KBM-7 (cell line): ENCODE measurements at places on chromosomes 1 and 21.

GRCh38 chr1:20899154-20899972, 112.3 kb upstream of the HP1BP3 start:
- no peak for DNase-seq

DNA sequence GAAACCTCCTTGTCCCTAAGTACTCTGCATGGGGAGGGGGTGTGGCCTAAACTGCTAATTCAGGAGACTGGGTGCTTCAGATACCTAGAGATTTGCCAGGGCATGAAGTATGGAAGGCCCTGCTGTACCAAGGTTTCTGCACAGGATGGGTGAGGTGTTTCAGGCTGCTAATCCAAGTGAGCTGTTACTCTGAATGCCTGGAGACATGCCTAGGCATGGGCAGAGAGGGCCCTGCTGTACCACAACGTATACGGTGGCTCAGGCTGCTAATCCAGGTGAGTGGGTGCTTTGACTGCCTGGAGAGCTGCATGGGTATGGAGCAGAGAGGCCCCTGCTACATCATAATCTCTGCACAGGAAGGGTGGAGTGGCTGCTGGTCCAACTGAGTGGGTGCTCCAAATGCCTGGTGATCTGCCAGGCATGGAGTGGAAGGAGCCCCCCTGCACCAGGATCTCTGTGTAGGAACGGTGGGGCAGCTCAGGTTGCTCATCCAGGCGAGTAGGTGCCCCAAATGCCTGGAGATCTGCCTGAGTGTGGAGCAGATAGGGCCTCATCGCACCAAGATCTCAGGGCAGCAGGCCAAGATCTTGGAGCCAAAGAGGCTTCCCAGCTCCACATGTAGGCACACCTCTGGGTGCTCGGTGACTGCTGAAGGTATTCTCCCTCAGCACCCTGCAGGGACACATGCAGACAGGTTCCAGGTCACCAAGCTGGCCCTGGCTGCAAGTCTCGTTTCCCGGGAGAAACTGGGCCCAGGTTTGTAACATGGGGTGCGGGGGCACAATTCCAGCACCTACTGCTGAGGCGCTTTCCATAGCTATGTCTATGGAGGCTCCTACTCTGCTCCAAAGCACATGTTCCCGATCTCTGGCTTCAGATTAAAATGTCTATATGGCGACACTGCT, 252.5 kb upstream of the PLXNA2 start:
- DNase-seq, result no peak

DNA sequence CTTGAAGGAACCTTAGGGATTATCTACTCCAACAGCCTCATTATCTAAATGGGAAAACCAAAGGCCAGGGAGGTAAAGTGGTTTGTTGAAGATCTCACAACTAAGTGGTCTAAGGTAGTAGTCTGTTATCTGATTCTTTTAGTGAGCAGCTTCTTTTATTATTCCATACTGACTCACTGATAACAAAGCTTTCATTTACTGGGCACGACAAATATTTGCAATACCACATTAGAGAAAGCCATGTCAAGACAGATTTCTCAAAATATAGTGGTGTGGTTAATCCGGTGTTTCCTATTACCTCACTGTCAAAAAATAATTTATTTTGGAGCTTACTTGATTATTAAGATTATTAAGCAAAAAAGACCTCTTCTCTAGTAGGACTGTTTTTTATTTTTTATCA, 369.1 kb downstream of the S1PR1 start:
- no peak for DNase-seq

DNA sequence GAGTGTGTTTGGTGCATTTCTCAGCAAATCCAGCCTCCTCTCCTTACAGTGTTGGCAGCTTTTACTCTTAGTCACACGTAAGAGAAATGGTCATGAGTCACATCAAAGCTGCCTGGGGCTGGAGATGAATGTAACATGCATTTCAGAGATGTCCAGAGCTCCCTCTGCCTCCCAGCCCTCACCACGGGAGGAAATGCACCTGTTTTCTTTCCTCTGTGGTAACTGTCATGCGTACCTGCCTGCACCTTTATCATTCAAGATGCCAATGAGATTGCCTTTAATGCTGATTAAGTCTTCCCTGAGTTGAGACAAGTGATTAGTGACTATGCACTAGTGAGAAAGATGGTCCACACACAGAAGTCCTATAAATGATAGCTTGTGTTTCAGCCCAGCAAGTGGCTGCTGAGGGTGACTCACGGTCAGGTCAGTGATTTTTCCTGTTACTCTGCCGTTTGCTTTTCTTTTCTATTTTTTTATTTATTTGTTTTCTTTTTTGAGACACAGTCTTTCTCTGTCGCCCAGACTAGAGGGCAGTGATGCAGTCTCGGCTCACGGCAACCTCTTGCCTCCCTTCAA, 277.3 kb upstream of the FMN2 start:
- no peak for DNase-seq

DNA sequence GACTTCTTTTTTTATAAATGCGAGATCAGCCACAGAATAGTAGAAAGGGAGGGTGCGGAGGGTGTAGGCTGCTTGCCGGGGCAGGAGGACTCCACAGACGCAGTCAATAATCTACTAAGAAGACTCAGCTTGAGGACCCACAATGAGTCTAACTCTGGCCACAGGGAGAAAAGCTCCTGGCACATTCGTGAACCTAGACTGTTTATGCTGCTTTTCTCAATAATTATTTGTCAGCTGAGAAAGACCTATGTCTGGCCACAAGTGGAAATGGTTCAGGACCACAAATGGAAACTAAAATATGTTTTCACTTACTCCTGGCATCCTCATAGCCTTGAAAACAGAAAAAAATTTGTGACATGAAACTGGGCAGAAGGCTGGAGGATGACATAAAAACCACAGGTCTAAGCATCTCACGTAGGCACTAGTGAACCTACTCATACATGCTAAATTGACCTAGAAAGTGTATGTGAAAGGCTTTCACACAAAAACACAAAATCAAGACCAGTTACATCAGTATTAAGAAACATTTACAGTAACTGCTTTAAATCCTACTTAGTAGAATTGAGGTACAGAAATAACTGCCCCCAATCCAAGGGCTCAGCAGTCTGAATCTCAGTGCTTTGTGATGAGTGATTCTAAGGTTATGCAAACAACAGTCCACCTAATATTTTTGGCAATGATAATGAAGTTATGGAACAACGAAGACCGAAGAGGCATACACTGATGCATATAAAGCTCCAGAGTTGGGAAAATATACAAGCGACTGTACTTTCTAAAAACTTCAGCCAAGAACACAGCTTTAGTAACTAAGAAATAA, 159.5 kb downstream of the SLC45A1 start:
- DNase-seq, result no peak

GRCh38 chr1:20423169-20423795, 62.7 kb downstream of the CAMK2N1 start:
- DNase-seq, result no peak

- DNase-seq, result no peak
Observed at GRCh38 chr1:98366343-98366742, 295.2 kb upstream of the SNX7 start.

DNA sequence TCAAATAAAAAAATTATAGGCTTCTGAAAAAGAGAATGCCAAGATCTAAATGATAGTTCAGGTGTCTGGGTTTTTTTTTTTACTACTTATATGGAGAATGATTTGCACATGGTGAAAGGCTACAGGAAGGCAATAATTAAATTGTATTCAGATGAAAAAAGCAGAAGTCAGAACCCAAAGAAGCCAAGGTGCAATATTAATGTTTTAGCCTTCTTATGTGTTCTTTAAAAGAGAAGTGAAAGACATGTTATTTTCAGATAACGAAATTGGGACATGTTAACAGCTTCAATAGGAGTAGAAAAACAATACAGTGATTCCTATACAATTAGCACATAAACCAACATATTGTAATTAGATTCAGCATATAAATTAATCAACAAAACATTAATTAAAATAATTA, 452.9 kb upstream of the PRMT6 start:
- no peak for DNase-seq

DNA sequence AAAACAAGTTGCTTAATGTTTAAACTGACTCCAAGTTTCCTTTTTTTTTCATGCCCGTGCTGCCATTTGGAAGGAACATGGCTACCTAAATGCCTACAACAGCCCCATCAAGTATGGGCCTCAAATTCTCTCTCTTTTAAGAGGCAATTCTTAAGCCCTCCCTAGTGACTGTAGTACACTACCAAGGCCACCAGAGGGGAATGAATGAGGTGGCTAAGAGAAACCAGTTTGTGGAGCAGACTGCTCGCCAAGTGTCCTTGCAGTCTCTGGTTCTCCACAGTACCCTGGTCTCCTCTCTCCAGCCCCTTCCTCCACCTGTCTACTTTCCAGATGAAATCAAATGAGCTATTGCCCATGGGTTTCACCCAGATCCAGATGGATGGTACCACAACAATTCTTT, 1809.6 kb downstream of the BRINP3 start:
- no peak for DNase-seq

GRCh38 chr1:91768786-91769725, 116.9 kb downstream of the TGFBR3 start:
- no peak for DNase-seq

GRCh38 chr1:174995916-174996315, 3.8 kb upstream of the CACYBP start:
- no peak for DNase-seq

- peak; percentile 88 for DNase-seq
Observed at GRCh38 chr21:44375281-44375651, 21.8 kb downstream of the TRPM2 start.

GRCh38 chr1:240190881-240191401, 99.3 kb downstream of the FMN2 start:
- DNase-seq, result peak; percentile 22

- no peak for DNase-seq
Observed at GRCh38 chr1:21065851-21066250, 110.8 kb downstream of the EIF4G3 start.

GRCh38 chr1:19353596-19353995, 41.5 kb downstream of the SLC66A1 start:
- no peak for DNase-seq

DNA sequence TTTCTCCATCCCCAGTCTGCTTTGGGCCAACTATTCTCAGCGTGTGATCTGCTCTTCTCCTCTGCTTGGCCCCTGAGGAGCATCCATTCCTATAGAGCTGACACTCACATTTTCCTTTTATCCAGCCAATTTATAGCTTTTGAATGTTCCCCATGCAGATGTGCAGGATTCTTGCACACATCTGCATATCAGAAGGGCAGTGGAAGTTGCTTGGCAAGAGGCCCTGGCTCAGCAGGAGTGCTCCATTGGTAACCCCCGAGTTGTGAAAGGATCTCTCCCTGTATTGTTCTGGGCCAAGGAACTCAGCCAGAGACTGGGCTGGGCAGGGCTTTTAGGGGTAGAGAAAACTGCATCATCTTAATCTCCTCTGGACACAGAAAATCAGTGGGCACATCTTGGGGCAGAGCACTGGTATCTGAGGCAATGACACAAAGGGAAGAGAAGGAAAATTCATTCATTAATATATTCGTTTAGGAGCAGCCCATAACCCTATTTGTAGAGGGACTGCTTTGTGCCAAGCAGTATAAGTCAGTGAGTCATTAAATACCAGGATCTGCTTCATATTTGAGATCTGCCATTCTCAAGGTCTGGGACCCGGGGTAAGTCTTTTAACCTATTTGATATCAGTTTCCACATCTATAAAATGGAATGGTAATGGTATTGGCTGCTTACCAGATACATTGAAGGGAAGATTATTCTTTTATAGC, 31.0 kb upstream of the BEND5 start:
- DNase-seq, result no peak

GRCh38 chr1:178540646-178541045, 27.7 kb downstream of the TEX35 start:
- no peak for DNase-seq

GRCh38 chr1:87410776-87411480, 82.2 kb downstream of the LMO4 start:
- no peak for DNase-seq

GRCh38 chr1:9128520-9129265, at the start of gene GPR157:
Gene GPR157, minus strand, starts transcription at chr1:9129102. Its CDS starts 75 bp downstream, at chr1:9129027.
- DNase-seq, result peak; percentile 54

- no peak for DNase-seq
Observed at GRCh38 chr1:244214009-244214967, 163.2 kb downstream of the ZBTB18 start.

- DNase-seq, result no peak
Observed at GRCh38 chr1:21098186-21098915, 78.3 kb downstream of the EIF4G3 start.

- DNase-seq, result peak; percentile 46
Observed at GRCh38 chr1:114108751-114109255, 44.9 kb downstream of the SYT6 start.

GRCh38 chr1:201366696-201367095, 10.8 kb downstream of the TNNT2 start:
- no peak for DNase-seq

- DNase-seq, result no peak
Observed at GRCh38 chr1:87394982-87395381, 66.3 kb downstream of the LMO4 start.

DNA sequence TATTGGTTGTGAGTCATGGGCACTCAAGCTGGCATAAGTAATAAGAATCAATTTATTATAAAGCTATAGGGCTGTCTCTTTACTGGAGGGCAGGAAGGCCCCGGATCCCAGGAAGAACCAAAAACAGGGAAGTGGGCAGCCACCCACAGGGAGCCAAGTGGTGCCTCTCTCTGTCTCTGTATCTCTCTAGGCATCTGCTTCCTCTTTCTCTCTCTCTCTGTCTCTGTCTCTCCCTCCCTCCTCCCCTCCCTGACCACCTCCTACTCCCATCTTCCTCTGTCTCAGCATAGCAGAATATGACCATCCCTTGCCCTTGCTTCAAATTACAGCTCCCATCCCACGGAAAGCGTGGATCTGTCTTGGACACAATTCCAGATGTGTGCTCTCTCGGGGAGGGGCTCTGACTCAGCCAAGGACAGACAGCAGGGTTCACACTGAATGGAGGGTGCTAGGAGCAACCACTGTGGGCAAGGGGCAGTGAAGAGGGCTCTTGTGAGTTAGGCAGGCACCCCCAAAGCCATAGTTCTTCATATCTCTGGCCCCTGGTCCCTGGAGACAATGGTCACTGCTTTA, 80.4 kb upstream of the LPGAT1 start:
- peak; percentile 87 for DNase-seq

- DNase-seq, result peak; percentile 14
Observed at GRCh38 chr1:177351361-177352108, 180.8 kb downstream of the BRINP2 start.

- no peak for DNase-seq
Observed at GRCh38 chr1:93839307-93839706, 39.7 kb downstream of the DNTTIP2 start.

- no peak for DNase-seq
Observed at GRCh38 chr1:155962599-155963211, 15.6 kb downstream of the ARHGEF2 start.

DNA sequence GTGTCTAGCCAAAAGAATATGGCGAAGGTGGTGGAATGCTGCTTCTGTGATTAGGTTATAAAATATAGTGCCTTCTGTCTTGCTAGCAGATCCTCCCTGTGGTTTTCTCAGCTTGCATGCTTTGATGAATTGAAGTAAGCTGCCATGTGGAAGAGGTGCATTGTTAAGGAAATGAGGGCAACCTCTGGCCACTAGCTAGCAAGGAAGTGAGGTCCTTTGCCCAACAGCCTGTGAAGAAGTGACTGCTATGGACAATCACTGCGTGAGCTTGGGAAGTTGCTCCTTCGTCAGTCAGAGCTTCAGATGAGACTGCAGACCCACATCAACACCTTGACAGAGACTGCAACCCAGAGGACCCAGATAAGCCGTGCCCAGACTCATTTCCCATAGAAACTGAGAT, 109.4 kb downstream of the GIPC2 start:
- no peak for DNase-seq

GRCh38 chr1:13573586-13573985, 10.0 kb upstream of the PDPN start:
- no peak for DNase-seq

- peak; percentile 77 for DNase-seq
Observed at GRCh38 chr21:26850116-26850643, 5.0 kb upstream of the ADAMTS1 start.
